NCI-H526 (cell line): ENCODE measurements at places on chromosomes 3 and 15.

DNA sequence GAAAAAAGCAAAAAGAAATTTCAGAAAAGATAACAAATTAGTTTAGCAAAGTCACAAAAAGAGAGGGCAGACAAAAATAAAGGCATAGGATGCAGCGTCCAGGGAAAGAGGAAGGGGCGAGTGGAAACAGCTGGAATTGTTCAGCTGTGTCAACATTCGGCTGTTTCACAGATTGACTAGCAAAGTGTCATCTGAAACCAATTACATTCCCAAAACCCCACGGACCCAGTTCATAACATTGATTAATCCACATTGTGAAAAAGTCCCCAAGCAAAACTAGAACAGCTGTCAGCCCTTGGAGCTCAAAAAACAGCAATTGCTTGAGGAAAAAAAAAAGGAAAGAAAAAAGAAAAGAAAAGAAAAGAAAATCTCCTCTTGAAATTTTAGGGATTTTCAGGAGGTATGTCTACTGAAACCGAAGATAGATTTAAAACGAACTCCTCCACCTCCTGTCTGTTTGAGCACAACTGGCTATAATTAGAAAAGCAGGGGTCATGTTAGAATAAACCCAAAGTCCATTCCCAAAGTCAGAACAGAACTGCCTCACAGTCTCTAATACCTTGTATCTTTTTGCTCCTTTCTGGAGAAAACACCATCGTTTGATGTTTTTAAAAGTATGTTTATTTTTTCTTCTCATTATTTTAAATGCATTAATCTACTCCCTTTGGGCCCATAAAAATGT, 159.6 kb downstream of the RORA start:
- DNase-seq: no peak

DNA sequence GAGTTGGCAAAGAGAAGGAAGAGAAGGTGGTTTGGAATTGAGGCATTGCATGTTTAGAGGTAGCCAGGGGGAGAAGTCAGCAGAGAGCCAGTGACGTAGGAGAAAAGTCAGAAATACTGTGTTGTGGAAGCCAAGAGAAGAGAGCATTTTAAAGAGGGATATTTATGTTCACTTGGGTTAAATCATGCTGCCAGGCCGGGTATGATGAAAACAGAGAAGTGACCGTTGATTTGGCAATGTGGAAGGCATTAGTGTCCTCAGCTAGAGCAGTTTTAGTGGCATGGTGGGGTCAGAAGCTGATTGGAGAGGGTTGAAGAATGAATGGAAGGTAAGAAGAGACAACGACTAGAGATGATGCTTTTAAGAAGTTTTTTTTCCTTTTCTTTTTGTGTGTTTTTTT, 24.5 kb downstream of the RASA2 start:
- no peak for DNase-seq

- no peak for DNase-seq
Measured at GRCh38 chr3:178856804-178857203, 214.8 kb downstream of the ZMAT3 start.

GRCh38 chr3:167978071-167978470, 117.7 kb downstream of the GOLIM4 start:
- no peak for DNase-seq
